ENCODE measurements at places on chromosomes 5 and 9.

DNA sequence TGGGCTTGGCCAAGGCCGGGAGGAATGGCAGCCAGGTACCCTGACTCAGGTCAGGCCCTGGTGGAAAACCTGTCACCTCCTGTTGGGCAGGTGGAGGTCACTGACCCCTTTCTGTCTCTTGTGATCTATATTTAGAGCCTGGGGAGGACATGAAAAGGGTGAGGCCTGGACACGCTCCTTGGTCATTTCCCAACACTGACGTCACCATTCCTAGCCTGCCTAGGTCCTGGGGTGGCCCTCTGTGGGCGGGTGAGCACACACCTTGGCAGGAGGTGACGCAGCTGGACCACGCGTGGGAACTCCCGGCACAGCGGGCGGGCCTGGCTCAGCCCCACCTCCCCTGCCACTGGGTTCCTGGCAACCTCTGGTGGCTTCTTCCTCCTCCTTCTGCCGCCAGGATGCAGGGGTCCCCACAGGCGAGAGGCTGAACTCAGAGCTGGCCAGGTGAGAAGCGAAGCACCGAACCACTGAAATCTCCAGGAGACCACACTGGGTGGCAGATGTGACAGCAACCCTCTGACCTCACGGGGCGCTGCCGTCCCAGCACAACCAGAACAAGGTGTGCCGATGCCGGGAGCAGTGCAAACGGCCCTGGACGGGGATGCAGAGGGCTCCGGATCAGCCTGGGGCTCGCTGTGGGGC is 6.4 kb upstream of the RALGDS start:
- DNase-seq = no peak

DNA sequence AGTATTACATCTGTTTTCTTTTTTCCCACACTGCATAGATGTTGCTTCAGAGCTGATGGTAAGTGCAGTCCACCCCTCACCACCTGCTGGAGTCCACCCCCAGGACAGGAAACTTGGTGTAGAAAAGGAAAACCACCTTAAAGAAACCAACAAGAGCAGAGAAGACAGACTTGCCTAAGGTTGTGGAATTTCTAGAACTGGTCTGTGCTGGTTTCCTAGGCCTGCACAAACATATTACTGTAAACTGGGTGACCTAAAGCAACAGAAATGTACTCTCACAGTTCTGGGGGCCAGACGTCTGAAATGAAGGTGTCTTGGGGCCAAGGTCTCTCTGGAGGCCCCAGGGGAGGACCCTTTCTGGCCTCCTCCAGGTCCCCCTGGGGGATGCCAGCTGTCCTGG is 293.4 kb upstream of the IRX1 start:
- no peak for DNase-seq

DNA sequence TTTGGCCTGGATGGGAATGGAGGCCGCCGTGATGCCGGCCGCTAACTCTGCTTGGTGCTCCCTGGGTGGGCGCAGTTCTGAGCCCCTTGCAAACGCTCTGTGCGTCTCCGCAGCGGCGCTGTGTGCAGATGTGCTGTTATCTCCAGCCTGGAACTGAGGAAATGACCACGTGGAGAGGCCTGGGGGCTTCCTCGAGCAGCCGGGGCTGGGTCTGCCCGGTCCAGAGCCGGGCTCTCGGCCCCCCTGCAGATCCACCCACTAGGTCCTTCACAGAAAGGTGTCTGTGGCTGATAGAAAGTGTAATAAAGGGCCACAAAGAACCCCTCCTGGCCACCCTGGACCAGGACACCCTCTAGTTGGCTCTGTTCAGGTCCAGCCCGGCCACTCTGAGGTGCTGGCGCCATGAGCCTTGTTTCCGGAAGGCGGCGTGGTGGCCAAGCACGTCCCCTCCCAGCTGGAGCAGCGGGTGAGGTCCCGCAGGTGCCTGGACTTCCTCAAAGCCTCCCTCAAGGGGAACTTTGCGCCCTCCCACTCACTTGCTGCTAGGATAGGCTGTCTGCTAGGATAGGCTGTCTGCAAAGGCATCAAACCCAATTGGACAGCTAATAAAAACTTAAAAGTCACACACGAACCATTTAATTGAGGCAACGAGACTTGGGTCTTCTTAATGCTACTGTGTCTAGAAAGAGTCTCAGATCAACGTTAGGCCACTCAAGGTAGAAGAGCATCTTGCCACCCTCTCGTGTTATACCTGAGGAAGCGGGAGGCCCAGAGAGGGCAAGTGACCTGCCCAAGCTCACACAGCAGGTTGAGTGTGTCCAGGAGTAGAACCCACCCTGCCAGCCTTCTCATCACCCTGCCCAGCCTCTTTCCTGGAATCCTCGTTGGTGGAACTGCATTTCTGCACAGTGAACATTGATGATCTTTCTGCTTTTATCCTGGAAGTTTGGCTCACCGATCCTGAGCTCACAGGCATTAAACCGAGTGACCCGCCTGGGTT is 109.3 kb upstream of the FCN2 start:
- no peak for DNase-seq

GRCh38 chr5:107812570-107813141 is 141.9 kb upstream of the EFNA5 start:
- no peak for DNase-seq

DNA sequence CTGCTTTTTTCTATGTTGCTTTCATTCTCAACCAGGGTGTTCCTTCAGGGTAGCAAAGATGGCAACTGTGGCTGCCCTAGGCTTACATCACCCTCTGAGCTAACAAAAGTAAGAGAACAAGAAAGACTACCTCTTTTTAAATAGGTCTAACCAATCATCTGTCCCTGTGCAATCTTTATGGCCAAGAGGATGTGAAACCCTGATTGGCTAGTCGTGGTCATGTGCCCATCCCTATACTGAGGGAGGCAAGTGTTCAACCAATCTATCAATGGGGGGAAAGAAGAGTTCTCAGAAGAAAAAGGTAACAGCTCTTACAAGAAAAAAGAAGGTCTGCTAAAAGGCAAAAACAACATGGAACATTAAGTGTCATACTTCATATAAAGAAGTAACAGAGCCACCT is 11.7 kb upstream of the SNCAIP start:
- DNase-seq = no peak
